ENCODE measurements at places on chromosomes 6 and 20. TPM values are rescaled to one million over a fixed set of nuclear protein-coding genes. Genes with fewer than 3 reads are reported as not detected.

Gene GRM1
- 0.02 TPM for polyA plus RNA-seq

Gene PKIB
- 0.85 TPM for polyA plus RNA-seq

Gene CCM2L
- polyA plus RNA-seq, result 27.6 TPM

Gene CST4
- not detected for polyA plus RNA-seq

Gene SAYSD1
- 13.6 TPM for polyA plus RNA-seq

Gene MLIP
- polyA plus RNA-seq, result 0.04 TPM

Gene EMILIN3
- 0.07 TPM for polyA plus RNA-seq

Gene CAGE1
- not detected for polyA plus RNA-seq

Gene SYTL3
- 5.9 TPM for polyA plus RNA-seq

Gene OTOR
- not detected for polyA plus RNA-seq

Gene PDCD2
- polyA plus RNA-seq, result 80.2 TPM

Gene GTSF1L
- polyA plus RNA-seq, result 0.90 TPM
